NCI-H2081 (cell line): ENCODE measurements at places on chromosomes 16 and 17.
A peak's percentile ranks its signal among the peaks of the same experiment; 100 is the strongest.

- no peak for DNase-seq
These were observed 62.2 kb downstream of the FBXL20 start for GRCh38 chr17:39339272-39339671.

GRCh38 chr16:66746682-66747081 is 4.7 kb downstream of the DYNC1LI2 start:
- no peak for DNase-seq

GRCh38 chr16:1923299-1924034 is 5.3 kb upstream of the HS3ST6 start:
- DNase-seq, result no peak

DNA sequence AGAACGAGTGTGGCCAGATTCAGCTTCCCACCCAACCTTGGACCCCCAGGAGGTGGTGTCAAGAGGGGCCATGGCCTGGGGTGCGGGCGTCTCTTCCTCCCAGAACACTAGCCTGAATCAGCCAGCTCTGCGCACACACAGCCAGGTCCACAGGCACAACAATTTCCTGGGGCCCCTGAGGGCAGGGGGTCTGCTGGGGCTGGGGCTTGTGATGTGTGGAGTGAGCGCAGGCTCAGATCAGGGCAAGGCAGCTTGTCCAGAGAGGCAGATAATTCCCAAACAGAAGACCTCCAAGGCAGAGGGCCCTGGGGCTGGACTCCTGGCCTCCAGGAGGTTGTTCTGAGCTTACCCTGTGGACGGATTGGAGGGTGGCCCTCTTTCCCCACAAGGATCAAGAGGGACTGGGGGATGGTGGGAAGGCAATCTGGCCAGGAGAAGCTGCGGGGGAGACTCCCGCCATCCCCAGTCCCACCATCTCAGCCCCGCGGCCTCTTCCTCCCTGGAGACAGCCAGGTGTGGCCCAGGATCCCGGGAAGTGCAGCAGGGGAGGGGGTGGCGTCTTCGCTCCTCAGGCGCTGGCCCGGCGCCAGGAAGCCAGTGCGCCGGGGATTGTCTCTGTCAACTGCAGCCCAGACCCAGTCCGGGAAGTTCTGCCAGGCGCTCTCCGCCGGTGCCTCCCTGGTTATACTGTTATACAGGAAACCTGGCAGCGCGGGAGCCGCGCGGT is 52.0 kb upstream of the AMZ2 start:
- DNase-seq, result peak; percentile 37

GRCh38 chr16:56143666-56144065 is 47.6 kb upstream of the GNAO1 start:
- no peak for DNase-seq

DNA sequence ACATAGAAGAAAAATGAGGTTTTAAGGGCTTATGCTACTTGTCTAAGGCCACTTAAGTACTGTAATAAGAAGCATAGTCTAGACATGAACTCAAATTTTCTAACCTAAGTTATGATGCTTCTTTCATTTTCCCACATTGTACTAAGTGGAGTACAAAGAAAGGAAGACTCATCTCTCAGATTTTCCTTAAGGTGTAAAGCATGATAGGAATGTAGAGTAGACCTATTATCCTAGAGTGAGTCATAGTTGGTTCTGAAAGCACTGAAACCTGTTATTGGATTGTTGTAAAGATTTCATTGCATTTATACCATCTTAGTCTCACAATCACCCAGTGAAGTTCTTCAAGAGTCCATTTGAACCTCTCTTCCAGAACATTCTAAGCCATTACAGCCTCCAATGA is 343.8 kb downstream of the TOX3 start:
- no peak for DNase-seq
